ENCODE measurements at places on chromosomes 4 and X. TPM values are rescaled to one million over a fixed set of nuclear protein-coding genes. Genes with fewer than 3 reads are reported as not detected.
A peak's percentile ranks its signal among the peaks of the same experiment; 100 is the strongest.

DNA sequence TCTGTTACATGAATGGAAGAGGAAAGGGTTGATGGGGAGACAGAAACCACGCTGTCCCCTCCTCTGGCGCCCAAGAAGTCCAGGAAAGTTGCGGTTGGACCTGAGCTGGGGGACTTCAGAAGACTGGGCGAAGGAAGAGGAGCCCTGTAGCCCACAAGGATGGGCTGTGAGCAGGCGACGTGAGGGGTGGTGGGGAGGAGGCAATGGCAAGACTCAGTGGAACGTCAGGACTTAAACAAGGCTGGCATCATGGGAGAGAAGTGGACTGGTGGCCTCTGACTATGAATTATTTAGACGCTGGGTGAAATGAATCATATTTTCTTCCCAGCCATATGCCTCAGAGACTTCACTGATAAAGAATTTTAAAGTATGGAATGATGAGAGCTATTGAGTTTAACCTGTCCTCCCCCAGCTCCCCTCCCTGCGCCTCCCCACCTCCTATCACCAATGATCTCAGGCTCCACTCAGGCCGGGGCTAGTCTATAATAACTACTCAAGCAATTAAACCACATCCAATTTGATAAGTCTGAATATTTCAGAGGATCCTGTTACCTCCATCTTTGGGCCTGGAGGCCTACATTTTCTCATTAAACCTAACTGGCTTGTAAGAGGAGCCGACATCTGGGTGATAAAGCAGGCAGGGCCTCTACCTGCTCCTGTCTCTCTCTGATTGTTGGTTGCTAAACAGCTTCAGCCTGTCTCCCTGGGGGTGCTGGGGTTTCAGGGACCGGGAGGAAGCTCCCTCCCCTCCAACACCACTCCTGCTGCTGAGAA lies 63.6 kb downstream of the SMIM20 start:
- no peak for ATAC-seq

- ATAC-seq: no peak
These were observed 6.1 kb downstream of the ACOX3 start for GRCh38 chr4:8434251-8435073.

DNA sequence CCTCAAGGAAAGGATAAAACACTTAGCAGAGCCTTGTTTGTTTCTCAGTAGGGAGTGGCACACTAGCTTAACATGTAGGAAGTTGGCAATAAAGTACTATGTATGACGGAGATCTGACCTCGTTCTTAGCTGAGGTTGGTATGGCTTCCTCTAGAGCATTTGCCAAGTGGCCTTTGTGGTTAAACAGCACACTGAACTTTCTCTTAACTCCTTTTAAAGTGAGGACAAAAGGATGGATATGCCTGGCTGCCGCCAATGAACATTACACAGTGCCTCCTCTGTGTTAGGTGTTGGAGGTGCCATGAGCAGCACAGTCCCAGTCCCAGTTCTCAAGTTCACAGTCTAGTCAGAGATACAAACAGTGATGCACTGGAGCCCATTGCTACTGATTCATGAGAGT lies 54.4 kb downstream of the VGLL1 start:
- peak; percentile 49 for ATAC-seq

GRCh38 chr4:72505314-72505744 lies 63.7 kb downstream of the ADAMTS3 start:
- no peak for ATAC-seq

DNA sequence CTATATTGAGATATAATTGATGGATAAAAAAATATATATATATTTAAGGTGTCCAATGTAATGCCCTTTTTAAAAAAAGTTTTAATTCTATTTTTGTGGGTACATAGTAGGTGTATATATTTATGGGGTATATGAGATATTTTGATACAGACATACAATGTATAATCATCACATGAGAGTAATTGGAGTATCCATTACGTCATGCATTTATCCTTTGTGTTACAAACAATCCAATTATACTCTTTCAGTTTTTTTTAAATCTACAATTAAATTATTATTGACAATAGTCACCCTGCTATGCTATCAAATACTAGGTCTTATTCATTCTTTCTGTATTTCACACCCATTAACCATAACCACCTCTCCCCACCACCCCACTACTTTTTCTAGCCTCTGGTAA lies 66.3 kb upstream of the DIPK2B start:
- ATAC-seq: no peak

GRCh38 chrX:40154853-40155588 lies 57.3 kb upstream of the BCOR start:
- peak; percentile 11 for ATAC-seq

- ATAC-seq: no peak
These were observed 72.1 kb downstream of the COL4A5 start for GRCh38 chrX:108511721-108512120.

DNA sequence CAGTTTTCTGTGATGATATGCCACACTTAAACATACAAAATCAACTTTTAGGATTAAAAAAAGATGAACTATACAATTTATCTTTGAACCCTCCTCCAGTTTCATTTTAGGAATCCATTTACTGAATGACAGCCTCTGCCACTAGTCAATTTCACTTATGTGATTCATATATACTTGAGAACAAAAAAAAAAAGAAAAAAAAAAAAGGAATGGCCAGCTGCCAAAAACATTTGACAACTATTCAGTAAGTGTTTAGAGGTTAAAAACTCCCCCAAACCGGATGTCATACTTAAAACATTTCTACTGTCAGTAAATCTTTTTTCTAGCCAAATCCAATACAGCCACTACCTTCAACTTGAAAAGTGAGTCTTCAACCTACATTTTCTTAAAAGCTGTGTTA lies 266.7 kb upstream of the MAGEB2 start:
- ATAC-seq: no peak

GRCh38 chr4:170675568-170676262 lies 586.0 kb upstream of the AADAT start:
- ATAC-seq: no peak

DNA sequence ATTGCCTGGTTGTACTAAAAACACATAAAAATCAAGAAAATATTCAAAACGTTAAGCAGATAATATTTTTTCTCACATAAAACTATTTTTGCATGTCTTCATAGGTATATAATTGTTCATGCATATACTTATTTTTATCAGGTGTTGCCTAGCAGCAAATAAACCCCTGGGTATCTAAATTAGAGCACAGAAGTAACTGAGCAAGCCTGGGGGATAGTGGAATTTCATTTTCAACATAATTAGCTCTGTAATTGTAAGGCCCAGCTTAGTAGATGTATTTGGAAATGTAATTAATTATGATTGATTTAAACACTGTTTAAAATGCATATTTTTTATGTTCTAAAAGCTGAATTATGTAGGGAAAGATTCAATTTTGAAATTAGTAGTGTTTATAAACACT lies 82.9 kb downstream of the ANKRD50 start:
- ATAC-seq: no peak

GRCh38 chr4:127606823-127607222 lies 25.9 kb upstream of the INTU start:
- ATAC-seq: no peak

- ATAC-seq: no peak
These were observed 88.2 kb downstream of the ADGRA3 start for GRCh38 chr4:22427675-22428074.

GRCh38 chr4:103996637-103997036 lies 276.9 kb upstream of the TACR3 start:
- ATAC-seq: no peak

- no peak for ATAC-seq
These were observed 256.3 kb downstream of the KCNIP4 start for GRCh38 chr4:21692241-21692640.

DNA sequence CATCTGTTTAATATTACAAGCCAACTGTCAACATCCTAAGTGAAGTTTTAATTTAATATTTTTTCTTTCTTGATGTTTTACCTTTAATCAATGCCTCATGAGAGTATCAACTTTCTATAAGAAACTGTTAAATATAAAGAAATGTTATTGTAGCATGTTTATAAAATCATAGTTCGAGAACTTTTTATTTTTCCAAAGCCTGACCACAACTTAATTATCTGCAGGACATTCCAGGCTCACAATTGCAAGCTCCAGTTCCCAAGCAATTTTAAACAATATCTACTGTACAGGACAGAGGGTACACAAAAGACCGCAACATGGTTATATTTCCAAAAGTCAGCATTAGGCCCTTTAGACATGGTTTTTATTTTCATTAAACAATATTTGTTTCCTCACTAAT lies 20.1 kb downstream of the STX18 start:
- ATAC-seq: no peak

- ATAC-seq: no peak
These were observed 38.9 kb upstream of the CLCN4 start for GRCh38 chrX:10117864-10118377.

DNA sequence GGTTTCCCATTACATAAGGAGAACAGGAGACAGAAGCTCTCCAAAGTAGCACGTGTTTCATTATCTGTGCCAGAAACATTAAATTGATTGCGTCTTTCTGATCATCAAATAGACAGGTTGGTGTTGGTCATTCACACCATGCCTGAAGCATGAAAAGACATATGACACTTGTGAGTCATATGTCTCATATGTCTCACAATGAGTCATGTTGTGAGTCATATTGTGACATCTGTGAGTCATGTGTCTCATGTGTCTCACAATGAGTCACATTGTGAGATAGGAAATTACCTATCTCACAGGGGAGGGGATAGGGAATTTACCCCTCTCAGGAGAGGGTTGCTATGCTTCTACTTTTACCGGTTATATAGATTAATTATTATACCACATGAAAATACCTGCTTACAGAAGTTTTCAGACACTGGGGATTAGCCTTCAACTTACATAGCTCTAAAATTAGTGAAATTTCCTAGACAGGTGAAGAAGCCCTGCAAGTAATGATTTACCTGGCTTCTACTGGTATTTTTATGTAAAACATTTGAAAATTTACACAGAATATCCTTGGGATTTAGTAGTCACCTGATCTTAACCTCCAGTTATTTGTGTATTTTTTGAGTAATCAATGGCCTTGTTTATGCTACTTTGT lies 80.8 kb downstream of the NPFFR2 start:
- peak; percentile 95 for ATAC-seq

GRCh38 chrX:130416785-130417184 lies 15.0 kb downstream of the RBMX2 start:
- ATAC-seq: no peak

DNA sequence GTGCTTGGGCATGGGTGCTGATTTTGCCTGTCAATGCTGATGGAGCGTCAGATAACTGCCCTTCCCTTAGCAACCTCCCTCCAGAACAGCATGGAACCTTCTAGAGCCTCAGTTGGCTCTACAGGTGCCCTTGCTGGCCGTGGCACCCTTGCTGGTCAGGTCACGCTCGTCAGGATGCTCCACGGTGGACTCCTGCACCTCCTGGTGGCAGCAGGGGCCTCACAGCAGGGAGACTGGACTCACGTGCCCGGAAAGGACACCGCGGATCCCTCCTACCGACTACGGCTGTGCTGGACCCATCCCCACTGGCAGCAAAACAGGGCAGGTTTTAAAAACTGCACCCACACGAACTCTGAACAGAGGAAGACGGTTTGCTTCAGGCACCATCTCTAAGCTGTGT lies 82.1 kb upstream of the AFAP1 start:
- no peak for ATAC-seq

KDM6A gene
- 24.4 TPM for total RNA-seq

TMPRSS11D gene
- total RNA-seq: not detected

GRIA3 gene
- total RNA-seq: not detected

IQSEC2 gene
- 0.56 TPM for total RNA-seq

PASD1 gene
- total RNA-seq: not detected

RASSF6 gene
- total RNA-seq: 0.09 TPM

ZFP92 gene
- total RNA-seq: 2.0 TPM

TRIM60 gene
- total RNA-seq: not detected

MAGEB1 gene
- not detected for total RNA-seq

UBE2A gene
- 62.6 TPM for total RNA-seq

MAGEC2 gene
- not detected for total RNA-seq

All from activated T-helper 17 cell treated with anti-CD3 and anti-CD28 coated beads, Interleukin-2, amount 50 U/mL, for 72 hours (primary cell).